ENCODE measurements at places on chromosomes 1 and 21.

GRCh38 chr1:180691322-180691913, 59.6 kb downstream of the XPR1 start:
- no peak for DNase-seq

- no peak for DNase-seq
Measured at GRCh38 chr1:56434740-56435139, 144.6 kb downstream of the PLPP3 start.

DNA sequence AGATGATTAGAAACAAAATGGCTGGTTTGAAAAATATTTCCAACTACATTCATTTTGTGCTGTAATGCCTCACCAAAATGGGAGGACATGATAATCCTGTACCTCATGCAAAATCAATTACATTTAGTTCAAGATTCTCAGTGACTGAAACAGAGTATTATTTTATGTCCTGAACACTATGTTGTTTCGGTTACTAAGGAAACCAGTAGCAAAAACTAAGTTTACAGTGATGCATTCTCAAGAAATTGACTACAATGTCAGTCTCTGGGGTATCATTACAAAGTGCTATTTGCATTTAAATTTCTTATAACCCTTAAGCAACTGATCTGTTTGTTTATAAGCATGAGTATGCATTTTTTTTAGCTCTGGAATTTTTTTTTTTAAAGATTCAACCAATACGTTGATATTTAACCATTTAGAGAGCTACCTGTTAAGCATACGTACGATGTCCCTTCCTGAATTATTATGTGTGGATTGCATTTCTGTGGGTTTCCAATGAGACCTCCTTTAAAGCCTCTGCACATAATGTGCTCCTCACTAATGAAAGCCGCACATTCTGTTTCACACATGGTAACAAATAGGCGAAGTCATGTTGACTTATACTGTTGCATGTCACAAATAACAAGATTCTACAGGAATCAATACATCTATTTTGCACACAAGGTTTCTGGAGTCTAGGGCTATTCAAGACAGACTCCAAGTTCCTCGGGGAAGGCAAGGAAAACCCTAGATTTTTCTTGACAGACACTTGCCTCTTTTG, 1035.7 kb downstream of the ADGRL2 start:
- DNase-seq = no peak

DNA sequence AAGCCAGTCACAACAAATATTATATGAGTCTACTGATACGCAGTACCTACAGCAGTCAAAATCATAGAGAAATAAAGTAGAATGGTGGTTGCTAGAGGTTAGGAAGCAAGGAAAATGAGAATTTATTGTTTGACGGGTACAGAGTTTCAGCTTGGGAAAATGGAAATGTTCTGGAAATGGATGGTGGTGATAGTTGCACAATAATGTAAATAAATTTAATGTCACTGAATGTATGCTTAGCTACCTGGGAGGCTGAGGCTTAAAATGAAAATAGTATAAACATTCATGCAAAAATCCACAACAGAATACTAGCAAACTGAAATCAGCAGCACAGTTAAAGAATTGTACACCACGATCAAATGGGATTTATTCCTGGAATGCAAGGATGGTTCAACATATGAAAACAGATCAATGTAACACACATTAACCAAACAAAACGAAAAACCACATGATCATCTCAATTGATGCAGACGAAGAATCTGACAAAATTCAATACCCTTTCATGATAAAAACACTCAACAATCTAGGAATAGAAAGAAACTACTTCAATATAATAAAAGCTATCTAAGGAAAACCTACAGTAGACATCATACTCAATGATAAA, 10.7 kb downstream of the TUT4 start:
- no peak for DNase-seq

- no peak for DNase-seq
Measured at GRCh38 chr1:23727362-23727811, 15.9 kb upstream of the ELOA start.
